ENCODE measurements at places on chromosomes 7 and 10. TPM values are rescaled to one million over a fixed set of nuclear protein-coding genes. Genes with fewer than 3 reads are reported as not detected.

DNA sequence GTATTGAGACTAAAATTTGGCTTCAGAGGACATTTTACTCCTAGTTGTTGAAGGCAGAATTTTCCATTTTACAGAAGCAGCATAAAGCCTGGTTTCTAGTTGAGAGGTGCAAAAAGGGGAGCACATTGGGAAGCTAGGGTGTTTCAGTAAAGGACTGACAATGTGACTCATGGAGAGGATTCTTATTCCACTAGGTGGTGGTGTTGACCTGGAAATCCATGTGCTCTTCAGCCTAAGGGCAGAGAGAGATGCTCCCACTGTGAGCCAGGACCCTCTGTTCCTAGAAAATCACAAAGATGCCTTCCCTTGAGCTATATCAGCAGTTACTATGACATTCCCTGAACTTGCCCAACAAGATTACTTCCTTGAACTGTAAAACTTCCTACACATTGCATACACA, 687.8 kb downstream of the IPMK start:
- no peak for DNase-seq

DNA sequence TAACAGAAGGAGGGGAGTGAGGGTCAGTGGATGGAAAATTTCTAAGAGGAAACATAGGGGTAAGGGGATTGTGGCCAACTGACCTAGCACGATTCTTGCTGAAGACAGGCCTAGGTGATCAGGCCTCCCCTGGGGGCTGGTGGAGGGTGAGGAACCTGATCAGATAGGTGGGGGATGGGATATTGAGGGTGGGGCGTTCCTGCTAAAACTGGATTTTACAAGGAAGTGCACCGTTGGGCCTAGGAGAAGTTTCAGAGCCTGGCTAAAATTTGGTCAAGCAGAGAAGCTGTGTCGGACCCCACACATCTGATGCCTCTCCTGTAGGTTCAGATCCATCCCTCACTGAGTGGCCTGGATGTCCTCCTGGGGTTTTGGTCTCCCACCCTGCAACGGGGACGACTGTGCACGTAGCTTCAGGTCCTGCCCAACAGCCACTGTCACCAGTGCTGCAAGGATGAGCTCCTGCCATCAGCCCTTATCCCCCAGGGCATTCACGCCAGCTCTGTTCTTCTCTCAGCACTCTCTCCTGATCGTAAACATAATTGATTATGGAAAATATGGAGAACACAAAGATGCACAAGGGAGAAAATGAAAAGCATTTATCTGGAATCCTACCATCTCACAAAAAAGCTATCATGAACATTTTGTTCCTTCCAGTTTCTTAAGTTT, 89.9 kb downstream of the ADCY1 start:
- DNase-seq, result no peak

- DNase-seq, result no peak
Observed at GRCh38 chr7:148702876-148703670, 4.4 kb downstream of the CUL1 start.

GRCh38 chr7:99004216-99004615, 125.9 kb downstream of the TRRAP start:
- DNase-seq, result no peak

DNA sequence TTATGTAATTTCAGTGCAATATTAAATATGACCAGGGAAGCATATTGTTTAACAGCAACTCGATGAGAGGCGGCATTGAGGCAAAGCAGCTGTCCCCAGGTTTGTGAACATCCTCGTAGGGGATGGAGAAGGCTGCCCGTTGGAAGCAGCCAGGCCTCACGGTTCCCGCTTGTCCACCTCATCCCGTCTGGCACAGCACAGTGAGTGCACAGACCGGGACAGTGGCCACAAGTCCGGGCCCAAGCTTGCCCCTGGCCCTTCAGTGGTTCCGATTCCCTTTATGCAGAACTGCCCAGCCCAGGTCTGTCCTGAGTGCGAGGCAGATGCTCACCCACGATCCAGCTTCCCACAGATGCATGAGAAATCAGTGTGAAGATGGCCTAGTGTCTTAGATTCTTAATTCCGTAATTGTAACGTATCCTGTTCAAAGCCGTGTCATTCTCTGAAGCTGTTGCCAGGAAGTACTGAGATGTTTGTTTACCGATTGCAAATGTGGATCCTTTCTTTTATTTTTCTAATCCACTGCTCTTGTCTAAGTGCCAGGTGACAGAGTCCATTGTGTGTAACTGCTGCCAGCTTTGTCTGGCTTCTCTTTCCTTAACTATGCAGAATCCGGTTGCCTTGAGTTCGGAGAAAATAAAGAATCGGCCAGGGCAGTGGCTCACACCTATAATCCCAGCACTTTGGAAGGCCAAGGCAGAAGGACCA, 35.5 kb downstream of the PFKP start:
- DNase-seq, result peak; percentile 84

GRCh38 chr7:158830211-158830723, 958 bp upstream of the ESYT2 start:
- no peak for DNase-seq

- peak; percentile 91 for DNase-seq
Observed at GRCh38 chr7:37031571-37032257, 307.4 kb upstream of the AOAH start.

- no peak for DNase-seq
Observed at GRCh38 chr7:69078997-69079769, 519.1 kb upstream of the AUTS2 start.

POU6F2 gene
- total RNA-seq, result not detected

TYW1B gene
- 3.3 TPM for total RNA-seq

TECTB gene
- total RNA-seq, result not detected

LIPN gene
- not detected for total RNA-seq

ACBD7 gene
- not detected for total RNA-seq

SPDYE16 gene
- not detected for total RNA-seq

AKR1C4 gene
- total RNA-seq, result not detected

IGFBP3 gene
- total RNA-seq, result 54.0 TPM

MSMB gene
- not detected for total RNA-seq

All from sigmoid colon (tissue), 7 donors.